ENCODE measurements at places on chromosomes 16 and 17.

- DNase-seq, result no peak
Measured at GRCh38 chr16:78040396-78040795, 18.0 kb downstream of the CLEC3A start.

GRCh38 chr16:79415983-79416640 lies 184.4 kb downstream of the MAF start:
- no peak for DNase-seq

DNA sequence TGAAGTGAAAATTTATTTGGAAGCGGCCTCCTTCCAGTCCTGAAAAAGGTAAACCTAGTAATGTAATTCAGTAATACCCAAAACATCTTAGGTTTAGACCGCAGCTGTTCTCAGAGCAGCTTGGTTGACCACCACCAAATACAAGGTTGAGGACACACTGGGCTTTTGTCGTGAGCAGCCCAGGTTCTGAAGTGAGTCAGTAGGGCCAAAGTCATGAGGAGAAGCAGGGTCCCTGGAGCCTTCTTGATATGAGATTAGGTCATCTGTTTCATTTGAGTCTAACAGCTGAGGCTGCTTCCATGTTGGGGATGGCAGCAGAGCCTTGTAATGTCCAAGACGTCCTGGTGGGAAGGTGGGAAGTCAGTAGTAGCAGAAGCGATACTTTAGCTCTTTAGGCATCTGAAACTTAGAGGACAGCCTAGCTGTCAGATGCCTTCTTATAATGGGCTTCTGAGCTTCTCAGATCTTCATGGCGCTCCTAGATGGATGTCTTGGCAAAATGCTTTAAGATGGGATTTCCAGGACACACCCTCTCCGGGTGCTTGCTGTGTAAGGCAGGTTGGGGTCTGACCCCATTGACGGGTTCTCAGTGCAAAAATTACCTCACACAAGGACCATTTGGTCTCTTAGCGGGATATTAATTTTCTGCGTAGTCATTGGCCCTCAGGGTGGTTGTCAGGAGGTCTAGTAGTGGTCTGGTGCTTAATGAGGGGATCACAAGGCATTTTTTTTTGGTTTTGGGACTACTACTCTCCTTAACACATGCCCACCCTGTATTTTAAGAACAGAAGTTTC lies 2.4 kb downstream of the ALKBH5 start:
- no peak for DNase-seq

DNA sequence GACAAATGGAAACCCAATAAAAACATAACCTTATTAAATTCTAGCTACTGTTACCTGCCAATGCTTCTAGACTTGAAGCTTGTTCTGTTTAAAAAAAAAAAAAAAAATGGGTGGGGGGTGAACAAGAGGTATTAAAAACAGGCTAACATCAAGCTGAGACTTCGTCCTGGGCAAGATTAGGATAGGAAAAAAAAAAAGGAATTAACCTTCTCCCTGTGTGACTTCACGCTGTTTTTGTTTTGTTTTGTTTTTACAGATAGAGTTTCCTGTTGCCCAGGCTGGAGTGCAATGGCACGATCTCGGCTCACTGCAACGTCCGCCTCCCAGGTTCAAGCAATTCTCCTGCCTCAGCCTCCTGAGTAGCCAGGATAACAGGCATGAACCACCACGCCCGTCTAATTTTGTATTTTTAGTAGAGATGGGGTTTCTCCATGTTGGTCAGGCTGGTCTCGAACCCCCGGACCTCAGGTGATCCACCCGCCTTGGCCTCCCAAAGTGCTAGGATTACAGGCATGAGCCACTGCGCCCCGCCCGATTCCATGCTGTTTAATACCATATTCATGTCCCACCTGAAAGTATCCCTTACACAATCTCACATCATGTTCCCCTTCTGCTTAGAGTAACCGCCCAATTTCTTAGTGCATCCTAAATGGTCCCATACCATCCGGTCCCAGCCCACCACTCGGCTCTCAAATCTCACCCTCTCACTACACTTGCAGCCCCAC lies 2.2 kb downstream of the USP31 start:
- no peak for DNase-seq

GRCh38 chr17:7888184-7888920 lies at the start of gene CHD3:
Gene CHD3 (plus strand): TSS chr17:7888789. CDS start chr17:7889001, 212 bp downstream.
- DNase-seq, result no peak

DNA sequence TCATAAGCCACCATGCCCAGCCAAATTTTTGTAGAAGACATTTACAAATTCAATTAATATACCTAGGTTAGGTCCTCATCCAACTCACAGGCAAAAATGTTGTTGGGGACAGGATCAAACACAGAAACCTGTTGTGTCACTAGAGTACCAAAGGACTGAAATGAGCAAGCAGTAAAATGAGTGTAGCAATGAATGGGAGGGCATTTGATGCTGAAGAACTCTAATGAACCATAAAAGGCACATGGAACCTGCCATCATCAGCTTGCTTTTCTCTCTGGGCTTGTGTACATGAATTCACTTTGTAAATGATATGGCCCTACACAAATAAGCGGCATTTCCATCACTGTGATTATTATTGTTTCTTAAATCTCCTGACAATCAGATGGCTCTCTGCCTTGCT lies 17.8 kb downstream of the USP31 start:
- no peak for DNase-seq

Measured in fibroblast of skin of left quadriceps (primary cell).